Activated CD4-positive, alpha-beta T cell treated with anti-CD3 and anti-CD28 coated beads, Interleukin-2, amount 10 ng/mL, durations not matched to agents 7 days and 5 days (primary cell): ENCODE measurements at places on chromosomes 5 and 9. TPM values are rescaled to one million over a fixed set of nuclear protein-coding genes. Genes with fewer than 3 reads are reported as not detected.

DNA sequence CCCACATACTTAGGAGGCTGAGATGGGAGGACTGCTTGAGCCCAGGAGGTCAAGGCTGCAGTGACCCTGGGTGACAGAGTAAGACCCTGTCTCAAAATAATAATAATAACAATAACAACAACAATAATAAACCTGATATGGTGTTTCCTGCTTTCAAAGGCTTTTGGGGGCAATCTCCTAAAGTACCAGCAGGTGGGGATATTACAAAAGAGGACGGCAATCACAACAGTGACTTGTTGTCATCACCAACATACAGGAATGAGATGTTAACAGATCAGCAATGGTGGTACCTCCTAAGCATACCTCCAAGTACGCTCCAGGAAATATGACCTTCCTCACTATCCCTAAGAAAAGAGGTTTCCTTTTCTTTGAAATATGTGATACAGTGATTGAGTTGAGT, 91.1 kb upstream of the RNF180 start:
- H3K4me3 ChIP-seq, result no peak overlapping the region
- no peak for DNase-seq
- H3K27ac ChIP-seq, result no peak overlapping the region
- H3K36me3 ChIP-seq, result no peaks in the 10 kb centered on the region

GRCh38 chr9:6409811-6410210, 3.2 kb upstream of the UHRF2 start:
- peaks cover 19% of the 10 kb centered on the region for H3K27me3 ChIP-seq
- H3K4me3 ChIP-seq, result no peak overlapping the region
- H3K36me3 ChIP-seq, result peaks cover 14% of the 10 kb centered on the region
- peaks cover 12% of the 10 kb centered on the region for H3K4me1 ChIP-seq
- no peak overlapping the region for H3K27ac ChIP-seq

DNA sequence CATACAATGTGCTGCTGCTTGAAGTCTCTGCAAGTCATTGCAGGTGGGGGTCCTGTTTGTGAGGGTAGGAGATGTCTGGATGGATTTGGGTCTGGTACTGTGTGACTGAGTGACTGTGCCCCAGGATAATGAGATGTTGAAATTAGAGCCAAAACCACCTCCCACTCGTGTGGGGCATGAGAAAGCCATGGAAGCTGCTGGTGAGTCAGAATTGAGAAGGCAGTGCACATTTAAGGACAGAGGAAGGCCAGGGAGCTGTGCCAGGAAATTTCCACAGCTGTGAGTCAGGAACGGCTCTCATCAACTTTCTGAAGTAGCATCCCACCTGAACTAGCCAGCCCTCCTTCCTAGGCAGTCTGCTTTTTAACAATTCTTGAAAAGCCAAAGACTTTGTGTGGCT, 229.8 kb downstream of the DRD1 start:
- H3K4me3 ChIP-seq, result no peak overlapping the region
- no peaks in the 10 kb centered on the region for H3K27me3 ChIP-seq
- no peak overlapping the region for H3K27ac ChIP-seq
- H3K4me1 ChIP-seq, result no peaks in the 10 kb centered on the region
- no peaks in the 10 kb centered on the region for H3K36me3 ChIP-seq

- H3K4me3 ChIP-seq, result peak overlapping the region; percentile 24
- DNase-seq, result no peak
- H3K4me1 ChIP-seq, result peaks cover 31% of the 10 kb centered on the region
- peaks cover 6% of the 10 kb centered on the region for H3K36me3 ChIP-seq
These were observed 3.6 kb upstream of the NKX2-5 start for GRCh38 chr5:173238312-173239232.

DNA sequence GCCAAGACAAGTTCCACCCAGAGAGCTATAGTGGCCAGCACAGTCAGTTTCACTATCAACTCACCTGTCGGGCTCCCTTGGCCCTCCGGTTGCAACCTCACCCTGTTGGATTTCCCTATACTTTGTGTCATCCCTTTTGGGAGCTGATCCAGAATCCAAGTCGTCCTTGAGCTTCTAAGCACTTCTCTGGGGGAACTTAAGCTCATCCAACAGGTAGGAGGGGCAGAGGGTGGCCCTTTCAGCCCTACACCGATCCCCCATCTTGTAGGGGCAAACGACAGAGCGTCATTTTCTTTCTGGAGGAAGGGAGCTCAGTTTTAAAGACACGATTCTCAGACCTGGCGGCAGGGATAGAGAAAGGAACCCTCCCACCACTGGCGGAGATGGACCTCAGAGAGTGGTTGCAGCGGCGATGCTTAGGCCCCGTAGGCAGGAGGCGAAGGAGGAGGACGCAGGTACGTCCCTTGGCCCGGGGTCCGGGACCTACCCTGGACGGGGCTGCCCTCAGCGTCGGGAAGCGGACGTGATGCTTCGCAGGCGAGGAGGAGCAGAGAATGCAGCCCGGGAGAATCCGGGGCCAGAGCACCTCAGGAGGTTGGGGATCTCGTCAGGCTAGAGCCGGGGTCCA, 519 bp downstream of the ZER1 start:
- H3K27me3 ChIP-seq, result no peaks in the 10 kb centered on the region
- H3K36me3 ChIP-seq, result peaks cover 5% of the 10 kb centered on the region
- peak overlapping the region; percentile 99 for H3K27ac ChIP-seq
- H3K4me1 ChIP-seq, result peaks cover 21% of the 10 kb centered on the region
- DNase-seq, result peak; percentile 33

DNA sequence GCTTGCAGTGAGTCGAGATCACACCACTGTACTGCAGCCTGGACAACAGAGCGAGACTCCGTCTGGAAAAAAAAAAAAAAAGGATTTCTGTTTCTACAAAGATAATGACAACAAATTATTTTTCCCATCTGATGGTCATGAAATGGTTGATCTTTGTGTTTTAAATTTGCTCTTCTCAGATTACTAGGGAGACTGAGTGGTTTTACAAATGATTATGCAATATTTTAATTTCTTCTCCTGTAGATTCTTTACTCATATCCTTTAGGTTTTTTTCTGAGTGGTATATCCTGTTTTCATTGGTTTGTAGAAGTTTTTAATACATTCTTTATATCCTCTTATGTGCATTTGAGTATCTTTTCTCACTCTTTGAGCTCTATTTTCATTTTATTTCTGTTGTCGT, 20.6 kb upstream of the AUH start:
- H3K36me3 ChIP-seq, result peaks cover 4% of the 10 kb centered on the region
- H3K27me3 ChIP-seq, result peaks cover 25% of the 10 kb centered on the region
- H3K4me3 ChIP-seq, result no peak overlapping the region
- no peaks in the 10 kb centered on the region for H3K4me1 ChIP-seq
- no peak for DNase-seq
- H3K27ac ChIP-seq, result no peak overlapping the region

GRCh38 chr9:12906646-12907045, 131.8 kb downstream of the LURAP1L start:
- no peaks in the 10 kb centered on the region for H3K4me1 ChIP-seq
- DNase-seq, result no peak
- no peak overlapping the region for H3K27ac ChIP-seq
- no peak overlapping the region for H3K4me3 ChIP-seq
- no peaks in the 10 kb centered on the region for H3K27me3 ChIP-seq

DNA sequence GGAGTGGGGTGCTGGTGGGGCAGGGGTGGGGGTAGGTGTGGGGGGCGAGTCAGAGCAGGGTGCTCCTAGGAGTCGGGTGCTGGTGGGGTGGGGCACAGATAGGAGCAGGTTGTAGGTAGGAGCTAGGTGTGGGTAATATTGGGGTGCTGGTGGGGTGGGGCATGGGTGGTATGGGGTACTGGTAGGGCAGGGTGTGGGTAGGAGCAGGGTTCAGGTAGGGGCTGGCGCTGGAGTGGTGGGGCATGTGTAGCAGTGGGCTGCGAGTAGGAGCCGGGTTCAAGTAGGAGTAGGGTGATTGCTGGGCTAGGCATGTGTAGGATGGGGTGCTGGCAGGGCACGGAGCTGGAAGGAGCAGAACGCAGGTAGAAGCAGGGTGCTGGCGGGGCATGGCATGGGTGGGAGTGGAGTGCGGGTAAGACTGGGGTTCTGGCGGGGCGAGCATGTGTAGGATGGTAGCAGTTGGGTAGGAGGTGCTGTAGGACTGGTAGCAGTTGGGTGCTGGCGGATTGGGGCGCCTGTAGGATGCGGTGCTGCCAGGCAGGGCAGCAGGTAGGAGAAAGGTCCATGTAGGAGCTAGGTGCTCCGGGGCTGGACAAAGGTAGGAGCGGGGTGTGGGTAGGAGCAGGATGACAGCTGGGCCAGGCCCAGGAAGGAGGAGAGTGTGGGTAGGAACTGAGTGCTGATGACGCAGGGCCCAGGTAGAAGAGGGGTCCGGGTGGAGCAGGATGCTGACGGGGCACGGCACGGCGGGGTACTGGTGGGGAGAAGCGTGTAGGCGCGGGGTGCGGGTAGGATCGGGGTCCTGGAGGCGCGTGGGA, 105.5 kb upstream of the SIMC1 start:
- H3K4me1 ChIP-seq, result peaks cover 14% of the 10 kb centered on the region
- no peak overlapping the region for H3K27ac ChIP-seq
- H3K36me3 ChIP-seq, result no peaks in the 10 kb centered on the region
- DNase-seq, result no peak
- no peak overlapping the region for H3K4me3 ChIP-seq
- peaks cover 35% of the 10 kb centered on the region for H3K27me3 ChIP-seq

GRCh38 chr5:178732281-178732680, 1.8 kb upstream of the ZNF354A start:
- H3K27me3 ChIP-seq, result no peaks in the 10 kb centered on the region
- H3K4me3 ChIP-seq, result no peak overlapping the region
- H3K27ac ChIP-seq, result no peak overlapping the region
- DNase-seq, result no peak
- H3K36me3 ChIP-seq, result peaks cover 18% of the 10 kb centered on the region

DNA sequence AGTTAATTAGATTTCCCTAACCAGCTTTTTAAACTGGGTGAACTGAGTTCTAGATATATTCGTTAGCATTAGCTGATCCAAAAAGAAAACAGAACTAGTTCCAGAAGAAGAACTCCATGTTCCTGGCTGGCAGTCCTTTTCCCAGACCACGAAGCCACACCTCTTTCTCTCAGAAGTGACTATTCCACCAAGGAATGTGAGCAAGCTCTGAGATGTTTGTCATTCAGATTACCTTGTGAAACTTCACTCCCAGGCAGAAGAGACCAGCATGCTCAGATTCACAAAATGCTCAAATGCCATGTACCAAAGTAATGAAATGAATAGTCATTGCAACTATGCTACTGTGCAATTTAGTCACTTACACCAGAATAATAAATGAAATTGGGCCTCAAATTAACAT, 4.4 kb upstream of the SSBP2 start:
- peaks cover 20% of the 10 kb centered on the region for H3K4me1 ChIP-seq
- H3K4me3 ChIP-seq, result no peak overlapping the region
- peaks cover 7% of the 10 kb centered on the region for H3K27me3 ChIP-seq

- peaks cover 46% of the 10 kb centered on the region for H3K4me1 ChIP-seq
- no peak overlapping the region for H3K27ac ChIP-seq
- H3K36me3 ChIP-seq, result peaks cover 21% of the 10 kb centered on the region
- peaks cover 8% of the 10 kb centered on the region for H3K27me3 ChIP-seq
These were observed 791 bp upstream of the GPR150 start for GRCh38 chr5:95619096-95619495.

GRCh38 chr5:61182449-61182848, 20.2 kb upstream of the SMIM15 start:
- DNase-seq, result no peak
- H3K36me3 ChIP-seq, result no peaks in the 10 kb centered on the region
- no peak overlapping the region for H3K4me3 ChIP-seq
- peaks cover 4% of the 10 kb centered on the region for H3K27me3 ChIP-seq
- H3K4me1 ChIP-seq, result peaks cover 10% of the 10 kb centered on the region

- H3K4me3 ChIP-seq, result no peak overlapping the region
- DNase-seq, result no peak
- no peaks in the 10 kb centered on the region for H3K36me3 ChIP-seq
- no peaks in the 10 kb centered on the region for H3K4me1 ChIP-seq
- peaks cover 3% of the 10 kb centered on the region for H3K27me3 ChIP-seq
These were observed 59.0 kb upstream of the CDK20 start for GRCh38 chr9:88033359-88033702.

DNA sequence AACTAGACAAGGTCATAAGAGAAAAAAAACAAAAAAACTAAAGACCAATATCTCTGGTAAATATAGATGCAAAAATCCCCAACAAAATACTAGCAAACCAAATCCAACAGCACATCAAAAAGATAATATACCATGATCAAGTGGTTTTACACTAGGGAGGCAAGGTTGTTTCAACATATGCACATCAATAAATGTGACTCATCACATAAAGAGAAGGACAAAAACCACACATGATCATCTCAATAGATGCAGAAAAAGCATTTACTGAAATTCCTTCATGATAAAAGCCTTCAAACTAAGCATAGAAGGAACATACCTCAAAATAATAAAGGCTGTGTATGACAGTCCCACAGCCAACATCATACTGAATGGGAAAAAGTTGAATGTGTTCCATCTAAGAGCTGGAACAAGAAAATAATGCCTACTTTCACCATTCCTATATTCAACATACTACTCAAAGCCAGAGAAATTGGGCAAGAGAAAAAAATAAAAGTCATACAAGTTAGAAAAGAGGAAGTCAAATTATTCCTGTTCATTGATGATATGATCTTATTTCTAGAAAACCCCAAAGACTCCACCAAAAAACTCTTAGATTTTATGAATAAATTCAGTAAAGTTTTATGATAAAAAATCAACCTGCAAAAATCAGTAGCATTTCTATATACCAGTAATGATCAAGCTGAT, 72.2 kb upstream of the FAM169A start:
- H3K36me3 ChIP-seq, result no peaks in the 10 kb centered on the region
- H3K4me1 ChIP-seq, result peaks cover 36% of the 10 kb centered on the region
- no peak overlapping the region for H3K27ac ChIP-seq
- no peak for DNase-seq
- H3K27me3 ChIP-seq, result peaks cover 15% of the 10 kb centered on the region
- H3K4me3 ChIP-seq, result no peak overlapping the region

GRCh38 chr9:128621730-128622455, 34.8 kb downstream of the DYNC2I2 start:
- no peak for DNase-seq
- H3K4me3 ChIP-seq, result no peak overlapping the region
- no peak overlapping the region for H3K27ac ChIP-seq

- no peaks in the 10 kb centered on the region for H3K27me3 ChIP-seq
- H3K27ac ChIP-seq, result no peak overlapping the region
- peaks cover 43% of the 10 kb centered on the region for H3K36me3 ChIP-seq
- H3K4me1 ChIP-seq, result no peaks in the 10 kb centered on the region
These were observed 21.0 kb downstream of the DHX29 start for GRCh38 chr5:55286411-55286933.

DNA sequence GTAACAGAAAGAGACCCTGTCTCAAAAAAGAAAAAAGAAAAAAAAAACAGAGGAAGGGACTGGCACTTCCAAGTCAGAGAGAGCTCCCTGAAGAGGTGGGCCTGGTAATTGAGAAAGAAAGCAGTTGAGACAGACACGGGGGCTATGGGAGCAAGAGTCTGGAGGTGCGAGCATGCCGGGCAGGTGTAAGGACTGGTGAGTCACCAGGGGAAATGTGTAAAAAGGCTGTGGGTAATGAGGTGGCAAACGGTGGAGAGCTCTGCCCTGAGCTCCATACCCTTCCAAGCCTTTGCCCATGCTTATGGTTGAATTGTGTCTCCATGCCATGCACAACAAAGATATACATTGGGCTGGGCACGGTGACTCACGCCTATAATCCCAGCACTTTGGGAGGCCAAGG, 18.0 kb upstream of the JADE2 start:
- no peak overlapping the region for H3K27ac ChIP-seq
- H3K4me3 ChIP-seq, result no peak overlapping the region
- no peaks in the 10 kb centered on the region for H3K27me3 ChIP-seq

GABRA6 gene
- total RNA-seq, result not detected

CCDC183 gene
- 0.97 TPM for total RNA-seq

IGIP gene
- total RNA-seq, result 5.3 TPM

CCDC112 gene
- total RNA-seq, result 2.6 TPM

HAUS6 gene
- total RNA-seq, result 25.0 TPM

COL15A1 gene
- total RNA-seq, result 0.07 TPM
